Fibroblast of the aortic adventitia (primary cell): ENCODE measurements at places on chromosomes 4 and X. TPM values are rescaled to one million over a fixed set of nuclear protein-coding genes. Genes with fewer than 3 reads are reported as not detected.

The MAP3K15 gene
- not detected in 2 replicates for total RNA-seq

The TEX13D gene
- total RNA-seq = 0.09 TPM in 1 of 2 replicates, not detected in the other

The ACE2 gene
- 0.09 TPM in 1 of 2 replicates, not detected in the other for total RNA-seq

The KLF3 gene
- total RNA-seq = 22.3 and 41.8 TPM in 2 replicates

The HPGDS gene
- total RNA-seq = not detected in 2 replicates

The CLIC2 gene
- total RNA-seq = 12.6 and 104 TPM in 2 replicates

- DNase-seq = no peak
Measured at GRCh38 chrX:78283511-78283910, 43.9 kb downstream of the CYSLTR1 start.

DNA sequence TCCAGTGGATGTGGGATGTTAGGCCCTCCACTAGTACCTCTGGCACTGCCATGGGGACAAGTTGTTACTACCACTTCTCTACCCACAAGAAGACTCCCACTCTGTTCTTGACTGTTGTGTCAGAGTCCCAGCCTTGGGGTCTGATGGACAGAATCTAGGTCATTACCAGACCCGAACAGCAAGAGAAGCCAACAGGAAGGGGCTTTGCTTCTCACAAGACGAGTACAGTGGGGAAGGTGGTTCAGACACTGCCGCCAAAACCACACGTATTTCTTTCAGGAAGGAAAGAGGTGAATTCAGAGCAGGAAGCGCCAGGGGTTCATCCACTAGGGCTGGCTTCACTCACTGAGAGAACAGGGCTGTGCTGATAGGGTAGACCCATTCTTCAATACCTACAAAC, 161.3 kb upstream of the KIT start:
- no peak for DNase-seq

GRCh38 chrX:28223991-28224390, 242.7 kb upstream of the DCAF8L1 start:
- no peak for DNase-seq

- DNase-seq = peak; percentile 42
Measured at GRCh38 chr4:26238778-26239679, 81.8 kb upstream of the RBPJ start.

GRCh38 chr4:16704489-16704888, 194.0 kb downstream of the LDB2 start:
- no peak for DNase-seq

- no peak for DNase-seq
Measured at GRCh38 chr4:184385705-184386141, 88.6 kb downstream of the IRF2 start.

- DNase-seq = no peak
Measured at GRCh38 chrX:40329616-40330015, 231.9 kb upstream of the BCOR start.

GRCh38 chr4:119550857-119551532, 77.6 kb downstream of the PDE5A start:
- DNase-seq = peak; percentile 55

GRCh38 chr4:123235431-123235830, 161.2 kb upstream of the SPRY1 start:
- peak; percentile 10 for DNase-seq

DNA sequence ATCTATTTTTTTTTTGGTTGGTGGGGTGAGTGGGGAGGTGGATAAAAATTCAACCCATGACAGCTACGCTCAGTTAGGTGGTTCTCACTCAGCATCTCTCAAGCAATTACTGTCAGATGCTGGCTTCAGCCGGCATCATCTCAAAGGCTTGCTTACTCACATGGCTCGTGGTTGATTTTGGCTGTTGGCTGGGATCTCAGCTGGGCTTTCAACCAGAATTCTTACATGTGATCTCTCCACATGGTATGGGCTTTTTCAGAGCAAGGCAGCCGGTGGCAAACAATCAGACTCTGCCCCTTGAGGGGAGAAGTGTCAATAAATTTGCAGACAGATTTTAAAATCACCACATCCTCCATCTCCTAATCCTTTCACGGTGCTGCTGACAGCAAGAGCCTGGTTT, 47.2 kb downstream of the SLC34A2 start:
- peak; percentile 89 for DNase-seq

- no peak for DNase-seq
Measured at GRCh38 chr4:134126955-134127354, 74.6 kb downstream of the PABPC4L start.

DNA sequence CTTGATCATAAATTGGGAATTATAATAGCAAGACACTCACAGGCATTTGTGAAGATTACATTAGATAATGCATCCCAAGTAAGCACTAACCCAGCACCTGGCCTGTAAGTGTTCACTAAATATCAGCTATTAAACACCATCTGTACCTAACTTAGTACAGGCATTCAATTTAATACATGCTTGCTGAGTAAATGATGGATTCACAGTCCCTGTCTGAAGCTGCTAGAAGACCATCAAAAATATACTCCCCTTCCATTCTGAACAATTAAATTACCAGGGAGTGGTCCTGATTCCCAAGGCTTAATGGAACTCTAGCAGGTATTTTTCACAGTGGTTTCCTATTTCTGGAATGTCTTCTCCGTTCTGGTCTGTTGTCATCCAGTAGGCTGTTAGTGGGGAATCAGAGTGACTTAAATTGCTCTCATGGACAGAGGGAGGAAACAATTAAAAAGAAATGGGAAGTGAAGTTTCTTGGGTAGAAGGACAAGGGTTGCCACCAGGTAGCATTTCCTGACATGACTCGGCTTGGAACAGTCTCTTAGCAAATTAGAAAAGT, 233.9 kb downstream of the PTTG2 start:
- DNase-seq = no peak
